ENCODE measurements at places on chromosomes 12 and 14.

DNA sequence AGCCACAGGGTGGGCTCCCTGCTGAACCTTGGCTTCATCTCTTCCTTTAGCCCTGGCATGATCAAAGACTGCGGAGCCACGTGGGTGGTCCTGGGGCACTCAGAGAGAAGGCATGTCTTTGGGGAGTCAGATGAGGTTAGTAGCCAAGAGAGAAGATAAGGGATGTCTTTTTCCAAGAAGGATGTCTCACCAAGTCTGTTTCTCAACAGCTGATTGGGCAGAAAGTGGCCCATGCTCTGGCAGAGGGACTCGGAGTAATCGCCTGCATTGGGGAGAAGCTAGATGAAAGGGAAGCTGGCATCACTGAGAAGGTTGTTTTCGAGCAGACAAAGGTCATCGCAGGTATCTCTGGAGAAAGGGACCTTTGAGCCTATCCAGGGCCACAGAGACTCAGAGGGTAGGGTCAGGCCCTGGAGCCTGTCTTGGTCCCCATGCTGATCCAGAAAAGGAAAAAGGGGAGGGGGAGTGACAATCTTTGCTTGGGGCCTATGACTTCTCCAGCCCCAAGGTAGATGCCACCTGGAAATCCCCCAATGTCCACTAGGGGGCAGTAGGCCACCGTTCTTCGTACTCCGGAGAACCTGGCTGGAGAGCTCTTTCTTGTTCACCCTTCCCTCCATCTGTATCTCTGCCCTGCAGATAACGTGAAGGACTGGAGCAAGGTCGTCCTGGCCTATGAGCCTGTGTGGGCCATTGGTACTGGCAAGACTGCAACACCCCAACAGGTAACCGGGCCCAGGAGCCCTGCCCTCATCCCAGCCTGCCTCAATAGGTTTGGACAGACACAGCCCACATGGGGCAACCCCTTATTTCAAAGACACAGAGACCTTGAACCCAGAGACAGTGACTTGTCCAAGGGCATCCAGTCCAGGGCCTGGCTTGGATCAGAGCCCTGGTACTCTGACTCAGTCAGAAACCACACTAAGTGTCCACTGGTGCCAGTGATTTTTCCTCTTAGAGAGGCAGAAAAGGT is 2.0 kb downstream of the TPI1 start:
- DNase-seq: peak; percentile 81

- DNase-seq: no peak
Measured at GRCh38 chr12:70031046-70031445, 206.0 kb downstream of the MYRFL start.

DNA sequence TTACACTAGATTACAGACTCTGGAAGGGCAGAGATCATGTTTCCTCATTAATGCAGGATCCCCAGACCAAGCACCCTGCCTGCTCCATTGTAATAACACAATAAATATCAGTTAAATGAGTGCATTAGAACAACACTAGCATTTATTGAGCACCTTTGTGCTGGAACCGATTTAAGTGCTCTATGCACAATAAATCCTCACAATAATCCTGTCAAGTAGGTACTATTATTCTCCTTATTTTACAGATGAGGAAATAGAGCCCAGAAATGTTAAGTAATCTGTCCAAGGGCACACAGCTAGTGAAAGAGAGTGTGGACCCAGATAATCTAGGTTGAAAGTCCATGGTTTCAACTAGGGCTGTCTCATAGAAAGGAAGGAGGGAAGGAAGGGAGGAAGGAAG is 69.8 kb downstream of the MAP1LC3B2 start:
- no peak for DNase-seq

GRCh38 chr12:122740351-122740750 is 9.7 kb upstream of the HCAR1 start:
- DNase-seq: no peak

DNA sequence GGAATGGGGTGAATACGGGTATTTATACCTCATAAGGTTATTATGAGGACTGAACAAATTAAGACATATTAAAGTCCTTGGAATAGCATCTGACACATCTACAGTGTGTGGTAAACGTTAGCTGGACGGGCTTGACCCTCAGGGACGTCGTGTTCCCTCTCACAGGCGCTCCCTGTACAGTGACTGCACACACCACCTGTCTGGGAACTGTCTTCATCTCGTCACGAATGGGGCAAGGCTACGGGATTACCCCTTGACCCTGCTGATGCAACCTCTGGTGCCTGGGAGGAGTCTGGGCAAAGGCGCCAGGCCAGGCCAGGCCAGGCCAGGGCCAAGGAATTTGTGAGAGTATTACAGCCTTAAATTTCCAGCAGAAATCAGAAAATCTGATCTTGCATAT is 191.1 kb downstream of the CALM1 start:
- DNase-seq: no peak

- no peak for DNase-seq
Measured at GRCh38 chr14:90615517-90616060, 200.6 kb downstream of the TTC7B start.

GRCh38 chr12:12166751-12167150 is 96.0 kb downstream of the BCL2L14 start:
- DNase-seq: no peak

- DNase-seq: no peak
Measured at GRCh38 chr14:68733086-68733914, 59.6 kb downstream of the ZFP36L1 start.

GRCh38 chr12:95141310-95141709 is 67.9 kb upstream of the NR2C1 start:
- no peak for DNase-seq

- no peak for DNase-seq
Measured at GRCh38 chr12:108346727-108347710, 7.9 kb upstream of the CMKLR1 start.

- DNase-seq: no peak
Measured at GRCh38 chr14:78440356-78440894, 270.3 kb downstream of the NRXN3 start.

GRCh38 chr12:51008329-51009055 is 17.7 kb downstream of the SLC11A2 start:
- DNase-seq: no peak

- DNase-seq: no peak
Measured at GRCh38 chr14:93431036-93431670, 414 bp downstream of the UNC79 start.

- no peak for DNase-seq
Measured at GRCh38 chr14:67357969-67358354, 1.6 kb downstream of the ATP6V1D start.

GRCh38 chr14:101947577-101947903 is 16.8 kb upstream of the DYNC1H1 start:
- no peak for DNase-seq

DNA sequence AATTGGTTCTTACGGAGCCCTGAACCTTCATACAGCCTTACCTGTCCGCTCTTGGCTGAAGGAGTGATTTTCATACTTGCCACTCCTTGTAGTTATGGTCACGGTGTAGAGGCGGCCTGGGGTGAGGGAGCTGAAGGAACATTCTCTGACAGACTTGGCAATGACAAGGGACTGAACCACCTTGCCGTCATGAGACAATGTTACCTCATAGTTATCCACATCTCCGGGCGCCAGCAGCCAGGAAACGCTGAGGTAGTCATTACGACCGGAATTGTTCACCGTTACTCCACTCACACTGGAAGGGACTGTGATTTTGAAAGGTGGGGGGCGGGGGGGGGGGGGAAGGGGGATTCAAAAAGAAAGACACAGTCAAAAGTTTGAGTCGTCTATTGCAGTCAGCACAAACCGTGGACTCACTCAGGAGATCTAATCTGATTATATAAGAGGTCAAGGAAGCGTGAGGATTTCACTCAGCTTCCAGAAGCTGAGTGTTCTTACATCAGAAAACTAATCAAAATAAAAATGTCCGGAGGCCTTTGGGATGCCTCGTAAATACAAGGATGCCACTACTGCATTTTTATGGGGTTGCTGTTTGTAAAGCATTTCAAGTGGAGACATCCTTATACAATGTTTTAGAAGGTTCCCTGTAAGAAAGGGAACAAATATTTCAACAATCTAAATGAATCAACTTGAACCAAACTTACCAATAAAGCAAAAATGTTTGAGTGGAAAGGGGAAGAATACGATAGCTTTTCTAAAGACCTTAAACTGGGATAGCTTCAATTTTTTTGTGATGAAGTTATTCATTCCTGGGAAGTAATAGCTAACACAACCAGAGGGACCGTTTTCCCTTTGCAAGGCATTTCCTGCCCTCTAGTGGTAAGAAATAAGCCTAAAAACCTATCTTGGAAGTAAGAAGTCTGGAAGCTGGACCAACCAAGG is 60.6 kb downstream of the PTPRB start:
- no peak for DNase-seq

DNA sequence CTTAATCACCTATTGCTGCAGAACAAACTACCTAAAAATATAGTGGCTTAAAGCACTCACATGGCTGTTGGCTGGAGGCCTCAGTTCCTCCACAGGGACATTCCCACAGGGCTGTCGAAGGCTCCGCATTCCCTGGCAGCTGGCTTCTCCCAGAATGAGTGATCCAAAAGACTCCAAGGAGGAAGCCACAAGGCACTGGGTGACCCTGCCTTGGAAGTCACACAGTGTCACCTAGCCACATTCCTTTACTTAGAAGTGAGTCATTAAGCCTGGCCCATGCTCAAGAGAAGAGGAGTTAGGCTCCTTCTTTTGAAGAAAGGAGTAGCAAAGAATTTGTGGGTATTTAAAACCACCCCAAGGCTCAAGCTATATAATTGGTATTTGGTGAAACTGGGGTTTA is 63.9 kb upstream of the MAP1LC3B2 start:
- DNase-seq: no peak

- DNase-seq: no peak
Measured at GRCh38 chr14:100042286-100042685, 22.9 kb upstream of the EVL start.

DNA sequence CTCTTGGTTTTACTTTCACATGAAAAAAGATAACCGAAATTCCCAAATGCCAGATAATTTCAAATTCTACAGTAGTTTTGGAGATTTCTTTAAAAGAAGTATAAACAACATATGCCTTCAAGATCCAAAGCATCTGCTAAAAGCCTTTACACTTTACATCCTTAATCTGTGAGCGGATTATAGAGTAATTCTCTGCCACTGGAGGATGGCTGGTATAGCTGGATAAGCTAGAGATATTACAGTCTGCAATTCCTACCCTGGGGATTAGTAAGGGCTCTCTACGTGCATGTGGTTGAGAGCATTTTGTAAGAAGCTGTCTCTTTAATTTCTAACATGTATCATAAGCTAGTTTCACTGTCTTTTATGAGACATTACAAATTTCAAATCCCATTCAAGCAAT is 240.3 kb upstream of the HMGA2 start:
- no peak for DNase-seq

DNA sequence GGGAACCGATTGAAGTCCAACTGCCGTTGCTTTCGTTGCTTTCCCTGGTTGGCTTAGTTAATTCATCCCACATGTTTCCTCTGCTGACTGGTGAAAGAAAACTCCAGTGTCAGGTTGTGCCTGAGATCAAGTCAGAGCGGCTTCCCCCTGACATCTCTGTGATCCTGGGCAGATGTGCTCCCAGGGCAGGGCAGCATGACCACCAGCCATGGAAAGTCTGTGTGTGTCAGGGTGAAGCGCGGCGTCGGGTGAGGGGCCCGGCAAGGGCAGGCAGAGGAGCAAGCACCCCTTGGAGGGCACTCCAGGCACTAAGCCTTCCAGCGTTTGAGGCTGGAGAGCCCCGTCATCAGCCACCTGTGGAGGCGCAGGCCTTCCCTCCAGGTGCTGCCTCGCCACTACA is 54.5 kb upstream of the IGF1 start:
- no peak for DNase-seq

DNA sequence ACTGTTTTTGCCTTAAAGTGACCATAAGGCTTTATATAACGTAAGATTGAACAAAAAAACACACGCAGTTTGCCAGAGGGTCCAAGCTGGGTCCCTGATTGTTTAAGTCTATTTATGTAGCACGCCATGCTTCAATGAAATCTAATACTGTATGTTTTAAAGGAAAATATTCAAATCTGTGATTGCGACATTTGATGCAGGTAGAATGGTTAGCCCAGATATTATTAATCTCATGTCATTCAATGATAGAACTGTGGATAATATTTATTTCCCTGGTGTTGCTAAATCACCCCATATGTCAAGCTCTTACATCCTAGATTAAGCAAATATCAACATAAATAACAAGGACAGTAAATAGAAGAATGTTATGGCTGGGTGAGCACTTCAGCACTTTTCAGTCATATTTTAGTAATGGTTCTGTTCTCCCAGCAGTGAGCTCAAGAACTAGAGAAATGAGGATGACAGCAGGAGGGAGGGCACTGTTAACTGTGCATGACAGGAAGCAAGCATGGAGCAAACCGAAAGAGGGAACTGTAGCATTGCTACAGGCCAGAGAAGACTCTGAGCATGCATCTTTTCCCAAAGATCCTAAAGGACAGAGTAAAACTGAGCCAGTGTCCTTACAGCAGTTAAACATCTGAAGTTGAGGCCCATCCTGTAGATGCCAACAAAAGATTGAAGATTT is 465.7 kb upstream of the MGAT4C start:
- DNase-seq: no peak

DNA sequence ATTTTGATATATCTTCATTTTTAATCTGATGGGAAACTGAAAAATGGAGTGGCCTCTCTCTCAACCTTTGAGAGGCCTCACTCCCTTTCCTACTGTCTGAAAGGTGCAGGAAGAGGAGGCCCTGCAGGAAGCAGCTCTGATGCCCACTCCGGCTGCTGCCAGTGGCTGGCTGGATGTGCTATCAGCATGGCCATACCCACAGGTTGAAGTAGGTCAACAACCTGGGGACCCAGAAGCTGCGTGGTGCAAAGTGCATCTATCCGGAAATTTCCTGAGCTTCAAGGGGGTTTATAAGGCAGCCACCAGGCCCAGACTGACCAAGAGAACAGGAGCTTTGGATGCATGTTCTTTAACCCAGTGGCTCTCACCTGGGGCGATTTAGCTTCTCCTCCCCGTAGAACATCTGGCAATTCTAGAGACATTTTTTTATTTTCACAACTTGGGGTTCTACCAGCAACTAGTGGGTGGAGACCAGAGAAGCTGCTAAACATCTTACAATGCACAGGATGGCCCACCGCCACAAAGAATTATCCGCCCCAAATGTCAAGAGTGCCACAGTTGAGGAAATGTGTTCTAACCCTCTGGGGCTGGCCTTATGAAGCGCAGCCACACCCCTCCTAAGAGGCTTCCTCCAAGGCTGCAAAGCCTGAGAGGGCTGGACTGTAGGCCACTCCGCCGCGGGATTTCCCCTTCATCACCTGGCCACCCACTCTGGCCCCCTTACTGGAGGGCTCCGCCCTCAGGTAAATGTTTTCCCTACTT is 8.2 kb upstream of the BATF start:
- no peak for DNase-seq

DNA sequence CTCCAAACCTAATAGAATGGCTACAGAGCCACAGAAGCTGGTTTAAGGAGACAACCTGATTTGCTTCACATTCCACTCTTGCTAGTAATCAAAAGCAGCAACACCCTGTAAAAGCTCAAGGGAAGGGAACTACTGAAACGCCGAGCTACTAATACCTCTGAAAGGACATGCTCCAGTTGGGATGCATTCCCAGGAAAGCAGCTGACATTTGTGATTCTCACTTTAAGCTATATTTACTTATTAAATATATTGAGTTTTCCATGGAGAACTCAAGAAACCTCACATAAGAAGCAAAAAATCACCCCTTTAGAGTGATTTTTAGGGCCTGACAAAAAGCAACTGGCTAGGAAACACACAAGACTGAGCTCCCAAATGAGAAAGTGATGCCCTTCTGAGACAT is 1073.0 kb upstream of the FLRT2 start:
- DNase-seq: no peak

GRCh38 chr12:27817766-27818165 is 37.7 kb upstream of the MANSC4 start:
- no peak for DNase-seq
